Activated CD8-positive, alpha-beta memory T cell treated with anti-CD3 and anti-CD28 coated beads, Interleukin-2, amount 50 U/mL, for 48 hours (primary cell): ENCODE measurements at places on chromosomes 12 and 14.

DNA sequence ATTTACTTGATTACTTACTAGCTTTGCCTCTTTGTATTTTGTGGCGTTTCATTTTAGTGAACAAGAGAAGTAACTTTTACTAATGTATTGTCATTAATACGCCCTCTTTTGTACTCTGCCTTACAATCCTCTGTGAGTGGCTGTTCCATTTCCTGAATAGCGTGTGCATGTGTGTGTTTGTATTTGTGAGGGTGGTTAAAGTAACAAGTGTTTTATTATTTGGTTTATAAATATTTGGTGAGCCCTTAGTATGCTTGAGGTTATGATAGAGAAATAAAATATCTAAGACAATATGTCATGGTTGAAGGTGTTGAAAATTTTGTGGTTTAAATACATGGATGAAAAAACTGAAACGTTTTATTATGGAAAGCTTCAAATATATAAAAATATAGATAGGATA is 71.7 kb upstream of the REP15 start:
- no peak for DNase-seq

GRCh38 chr12:27577688-27578087 is 53.7 kb downstream of the PPFIBP1 start:
- no peak for DNase-seq

DNA sequence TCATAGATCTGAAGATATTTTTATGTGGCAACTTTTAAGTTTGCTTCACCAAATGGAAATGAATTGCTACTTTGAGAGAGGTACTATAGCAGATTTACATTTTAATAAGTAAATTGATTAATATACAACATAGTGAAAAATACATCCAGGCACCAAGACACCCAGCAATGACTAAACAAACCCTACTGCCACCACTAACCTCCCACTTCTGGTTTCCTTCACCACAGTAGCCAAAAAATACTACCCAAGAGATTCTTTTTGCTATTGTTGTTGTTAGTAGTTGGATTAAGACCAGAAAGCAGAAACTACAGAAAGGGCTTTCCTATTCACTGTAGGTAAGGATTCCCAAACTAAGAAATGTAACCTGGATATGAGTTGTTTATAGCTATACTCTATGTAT is 54.1 kb downstream of the COCH start:
- DNase-seq, result no peak

GRCh38 chr12:124621296-124621660 is 53.9 kb upstream of the NCOR2 start:
- DNase-seq, result no peak

DNA sequence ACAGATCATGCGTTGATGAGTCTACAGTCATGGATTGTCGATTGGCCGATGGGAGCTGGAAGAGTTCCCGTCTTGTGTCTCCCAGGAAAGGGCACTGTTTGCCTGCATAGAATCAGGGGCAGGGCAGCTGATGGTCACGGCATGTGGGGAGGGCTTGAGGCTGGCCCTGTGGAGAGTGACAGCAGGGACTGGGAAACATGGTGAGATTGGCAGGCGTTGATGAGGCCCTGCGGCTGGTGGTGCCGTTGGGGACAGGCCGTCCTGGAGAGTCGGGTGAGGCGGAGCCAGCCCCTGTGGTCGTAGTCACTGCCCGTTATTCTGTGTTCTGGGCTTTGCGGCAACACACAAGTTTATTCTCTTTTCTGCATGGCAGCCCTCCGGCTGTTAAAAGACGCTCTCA is 52.9 kb downstream of the TECPR2 start:
- DNase-seq, result no peak

GRCh38 chr12:127680516-127680915 is 586.5 kb upstream of the TMEM132C start:
- DNase-seq, result no peak

DNA sequence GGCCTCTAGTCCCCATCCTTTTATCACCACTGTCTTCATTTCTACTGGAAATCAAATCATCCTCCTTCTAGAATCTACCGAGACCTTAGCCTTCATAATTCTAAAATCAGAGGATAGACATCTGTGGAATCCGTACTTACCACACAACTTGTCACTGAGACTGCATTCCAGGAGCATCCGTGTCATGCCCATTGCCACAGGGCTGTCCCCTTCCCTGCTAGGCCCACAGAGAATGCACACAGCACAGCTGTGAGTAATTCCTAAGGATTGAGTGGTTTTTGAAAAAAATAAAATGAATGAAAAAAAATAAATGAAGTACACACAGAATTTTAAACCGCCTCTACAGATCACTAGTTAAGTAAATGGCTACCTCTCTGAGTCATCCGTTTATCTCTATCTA is 21.0 kb upstream of the MAGOHB start:
- DNase-seq, result no peak

DNA sequence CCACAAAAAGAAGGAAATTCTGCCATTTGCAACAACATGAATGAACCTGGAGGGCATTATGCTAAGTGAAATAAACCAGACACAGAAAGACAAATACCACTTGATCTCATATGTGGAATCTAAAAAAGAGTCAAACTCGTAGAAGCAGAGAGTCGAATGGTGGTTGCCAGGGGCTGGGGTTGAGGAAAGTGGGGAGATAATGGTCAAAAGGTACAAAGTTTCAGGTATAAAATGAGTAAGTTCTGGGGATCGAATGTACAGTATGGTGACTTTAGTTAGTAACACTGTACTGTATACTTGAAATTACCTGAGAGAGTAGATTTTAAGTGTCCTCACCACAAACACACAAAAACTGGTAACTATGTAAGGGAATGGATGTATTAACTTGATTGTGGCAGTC is 129.4 kb downstream of the PPM1H start:
- no peak for DNase-seq

- DNase-seq, result no peak
Observed at GRCh38 chr14:100004392-100004791, 60.8 kb upstream of the EVL start.

DNA sequence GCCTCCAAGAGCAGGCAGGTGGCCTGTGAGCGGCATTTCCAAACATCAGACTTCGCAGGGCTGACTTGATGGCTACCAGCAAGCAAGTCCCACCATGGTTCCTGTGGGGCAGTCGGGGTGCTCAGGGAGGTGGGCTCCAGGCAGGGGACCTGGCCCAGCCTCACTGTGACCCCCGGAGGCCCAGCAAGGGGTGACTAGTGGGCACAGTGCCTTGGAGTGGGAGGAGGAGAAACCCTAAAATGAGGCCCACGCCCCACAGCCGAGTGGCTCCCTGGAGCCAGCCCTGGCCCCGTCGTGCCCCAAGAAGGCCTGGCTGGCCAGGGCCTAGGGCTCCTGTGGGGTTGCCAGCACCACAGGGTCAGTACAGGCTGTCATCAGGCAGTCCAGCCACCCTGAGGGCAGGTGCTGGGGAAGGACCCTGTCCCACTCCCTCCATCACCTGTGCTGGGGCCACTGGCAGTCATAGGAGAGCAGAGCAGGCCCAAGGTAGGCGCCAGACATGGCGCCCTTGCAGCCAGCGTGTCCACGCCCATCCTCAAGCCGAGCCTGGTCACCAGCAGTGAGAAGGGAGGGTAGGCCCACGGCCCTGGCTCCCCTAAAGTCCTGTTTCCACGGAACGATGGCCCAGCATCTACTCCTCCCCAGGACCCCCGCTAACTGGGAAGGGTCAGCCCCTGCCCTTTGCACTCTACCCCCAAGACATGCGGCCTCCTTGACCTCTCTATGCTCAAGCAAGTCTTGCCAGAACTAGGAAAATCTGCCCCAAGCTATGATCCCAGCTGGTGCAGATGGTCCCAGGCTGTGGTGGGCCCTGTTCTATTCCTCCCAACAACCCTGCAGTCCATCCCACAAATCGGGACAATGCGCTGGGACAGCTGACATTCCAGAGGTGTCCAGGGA is 144.2 kb upstream of the C14orf180 start:
- DNase-seq, result no peak

DNA sequence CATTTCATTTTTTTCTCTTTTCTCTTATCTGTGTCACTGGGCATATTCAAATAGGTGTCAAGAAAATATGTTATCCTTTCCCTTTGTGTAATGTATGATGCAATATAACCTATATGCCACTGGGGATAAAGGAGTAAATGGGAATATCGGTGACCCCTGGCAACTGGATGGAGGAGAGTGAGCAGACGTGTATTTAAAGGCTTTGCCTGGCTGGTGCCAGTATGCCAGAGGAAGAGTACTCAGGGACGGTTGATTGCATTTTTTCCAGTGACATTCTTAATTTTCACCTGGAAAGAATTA is 12.0 kb upstream of the STXBP6 start:
- no peak for DNase-seq

GRCh38 chr12:1213618-1214205 is 222.7 kb downstream of the ERC1 start:
- DNase-seq, result no peak

- no peak for DNase-seq
Observed at GRCh38 chr12:107179871-107180270, 86.5 kb upstream of the CRY1 start.

- no peak for DNase-seq
Observed at GRCh38 chr14:35438910-35439713, 34.6 kb upstream of the NFKBIA start.

DNA sequence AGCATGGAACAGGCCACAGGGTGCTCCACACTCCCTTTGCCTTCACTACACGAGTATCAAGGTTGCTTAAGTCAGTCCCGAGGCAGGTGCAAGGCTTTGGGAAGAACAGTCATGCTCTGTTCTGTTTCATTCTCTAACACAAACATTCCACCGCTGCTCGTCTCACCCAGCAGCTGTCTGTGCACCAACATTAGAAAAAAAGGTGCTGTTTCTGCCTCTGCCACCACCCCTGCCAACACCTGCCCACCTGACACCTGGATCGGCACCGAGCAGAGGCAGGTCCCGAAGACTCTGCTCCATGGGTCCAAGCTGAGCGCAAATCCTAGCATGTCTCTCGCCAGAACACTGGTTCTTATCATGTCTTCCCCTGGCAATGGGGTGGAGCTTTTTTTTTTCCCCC is 347.7 kb downstream of the TMEM132D start:
- DNase-seq, result no peak

- no peak for DNase-seq
Observed at GRCh38 chr14:80354860-80355581, 143.7 kb upstream of the DIO2 start.

- DNase-seq, result no peak
Observed at GRCh38 chr14:76500011-76500410, 124.1 kb downstream of the ESRRB start.

GRCh38 chr12:76685246-76685678 is 78.7 kb upstream of the ZDHHC17 start:
- no peak for DNase-seq

GRCh38 chr12:94147991-94148738 is at the start of gene PLXNC1:
Gene PLXNC1 (plus strand): TSS chr12:94148577. CDS start chr12:94148972, 395 bp downstream.
- peak; percentile 85 for DNase-seq

GRCh38 chr12:3987571-3987970 is 114.4 kb upstream of the PARP11 start:
- no peak for DNase-seq

DNA sequence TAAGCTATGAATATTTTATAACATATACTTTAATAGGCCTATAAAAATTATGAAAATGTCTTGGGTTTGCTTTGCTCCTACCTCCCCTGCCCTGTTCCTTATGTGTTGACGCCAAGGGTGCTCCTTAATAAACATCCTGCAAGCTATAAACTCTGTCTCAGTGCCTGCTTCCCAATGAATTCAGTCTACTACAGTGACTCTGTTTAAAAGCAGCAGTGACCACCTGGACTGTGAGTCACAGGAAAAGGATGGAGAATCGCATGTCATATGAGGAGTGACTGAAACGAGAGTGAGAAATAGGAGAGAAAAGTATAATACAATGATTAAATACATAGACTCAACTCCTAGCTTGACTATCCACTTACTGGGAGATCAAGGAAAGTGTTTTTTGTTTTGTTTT is 41.1 kb upstream of the CFAP54 start:
- DNase-seq, result no peak

DNA sequence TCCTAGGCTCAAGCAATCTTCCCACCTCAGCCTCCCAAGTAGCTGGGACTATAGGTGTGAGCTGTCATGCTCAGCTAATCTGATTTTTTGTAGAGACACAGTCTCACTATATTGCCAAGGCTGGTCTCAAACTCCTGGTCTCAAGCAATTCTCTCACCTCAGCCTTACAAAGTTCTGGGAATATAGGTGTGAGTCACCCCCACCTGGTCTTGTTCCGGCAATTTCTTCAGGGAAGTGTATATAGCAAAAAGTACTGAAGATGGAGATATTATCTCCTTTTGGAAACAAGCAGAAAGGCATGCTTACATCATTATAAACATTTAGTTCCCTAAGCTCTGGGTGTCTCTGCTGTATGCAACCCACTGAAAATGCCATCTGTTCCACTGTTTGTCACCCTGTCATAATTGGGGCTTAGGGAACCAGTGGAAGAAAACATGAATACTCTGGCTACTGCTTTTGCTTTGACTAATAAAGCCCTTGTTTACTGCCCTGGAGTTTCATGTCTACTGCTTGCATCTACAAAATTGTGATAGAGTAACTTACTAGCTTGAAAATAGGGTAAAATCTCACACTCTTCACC is 940.2 kb downstream of the GALC start:
- DNase-seq, result no peak

DNA sequence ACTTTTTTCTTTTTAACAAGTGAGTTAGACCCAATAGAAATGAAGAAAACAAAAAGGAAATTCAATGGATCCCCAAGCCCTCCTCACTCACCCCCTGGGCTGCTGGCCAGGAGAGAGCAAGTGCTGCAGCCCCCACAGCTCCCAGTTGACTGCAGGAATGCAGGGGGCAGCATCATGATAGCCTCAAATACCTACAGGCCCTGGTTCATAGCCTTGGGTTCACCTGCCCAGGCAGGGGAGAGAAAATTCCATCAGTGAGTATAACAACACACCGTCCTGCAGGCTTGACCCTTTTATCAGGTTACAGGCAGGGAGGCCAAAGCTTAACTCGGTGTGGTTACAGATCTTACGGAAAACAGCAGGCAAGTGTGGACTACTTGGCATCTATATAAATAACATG is 76.3 kb downstream of the PHLDA1 start:
- DNase-seq, result no peak

- DNase-seq, result no peak
Observed at GRCh38 chr12:131861261-131862083, 33.0 kb upstream of the ULK1 start.

- DNase-seq, result no peak
Observed at GRCh38 chr12:98870504-98870903, 225.4 kb downstream of the APAF1 start.

GRCh38 chr12:74449872-74450271 is 87.8 kb upstream of the ATXN7L3B start:
- DNase-seq, result no peak

DNA sequence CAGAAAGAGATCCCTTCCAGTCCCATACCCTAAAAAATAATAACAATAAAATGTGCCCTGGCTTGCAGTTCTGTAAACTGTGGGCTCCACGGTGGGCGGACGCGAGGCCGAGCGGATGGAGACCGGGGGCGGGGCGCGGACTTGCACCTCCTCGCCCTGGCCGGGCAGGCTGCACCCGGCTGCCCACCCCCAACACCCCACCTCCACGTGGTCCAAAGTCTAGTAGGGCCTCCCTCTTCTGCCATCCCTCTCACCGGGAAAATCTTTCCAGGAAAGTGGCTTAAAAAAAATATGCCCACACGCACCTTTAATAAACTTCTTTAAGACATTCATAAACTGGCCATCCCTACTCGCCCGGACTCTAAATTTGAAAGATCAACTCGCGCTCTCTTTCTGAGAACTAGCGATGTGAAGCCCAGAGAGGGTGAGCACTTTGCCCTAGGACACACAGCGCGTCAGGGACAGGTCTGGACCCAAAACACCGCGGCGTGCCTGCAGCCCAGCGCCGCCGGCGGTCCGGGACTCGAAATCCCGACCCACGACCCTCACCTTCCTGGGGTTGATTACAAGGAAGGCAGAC is 1.9 kb upstream of the BCL11B start:
- DNase-seq, result peak; percentile 81
